ENCODE measurements at places on chromosomes 13 and 19.

DNA sequence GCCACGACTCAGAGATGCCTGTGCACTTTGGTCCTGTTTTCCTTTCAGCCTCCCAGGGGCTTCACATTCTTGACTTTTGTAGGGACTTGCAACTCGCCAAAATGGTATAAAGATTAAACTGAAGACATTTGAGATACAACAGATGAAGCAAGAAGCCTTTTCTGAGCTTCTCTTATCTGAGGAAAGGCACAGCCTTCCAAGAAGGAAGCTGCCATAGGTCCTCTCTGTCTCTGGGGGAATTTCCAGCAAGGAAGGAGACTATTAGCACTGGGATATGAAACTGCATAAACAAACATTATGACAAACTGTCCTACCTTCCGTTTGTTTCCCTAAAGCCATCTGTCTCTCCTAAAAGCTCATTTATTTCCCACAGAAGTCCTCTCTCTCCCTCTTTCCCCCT lies 39.3 kb downstream of the TGDS start:
- H3K27ac ChIP-seq = no peak overlapping the region
- no peak overlapping the region for H3K4me3 ChIP-seq
- H3K4me1 ChIP-seq = no peaks in the 10 kb centered on the region

DNA sequence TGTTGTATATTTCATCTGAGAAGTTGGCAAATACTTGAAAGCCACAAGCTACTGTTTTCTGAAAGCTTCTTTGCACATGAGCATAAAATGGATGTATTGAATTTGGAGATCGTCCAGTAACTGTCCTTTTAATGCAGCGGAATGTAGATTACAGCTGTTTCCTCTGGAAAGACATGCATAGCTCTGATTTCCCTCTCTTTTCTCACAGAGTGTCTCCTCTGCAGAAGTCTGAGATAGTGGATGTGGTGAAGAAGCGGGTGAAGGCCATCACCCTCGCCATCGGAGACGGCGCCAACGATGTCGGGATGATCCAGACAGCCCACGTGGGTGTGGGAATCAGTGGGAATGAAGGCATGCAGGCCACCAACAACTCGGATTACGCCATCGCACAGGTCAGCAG lies 283.0 kb downstream of the SHISA2 start:
- H3K4me1 ChIP-seq = peaks cover 7% of the 10 kb centered on the region
- no peak overlapping the region for H3K4me3 ChIP-seq
- no peaks in the 10 kb centered on the region for H3K36me3 ChIP-seq
- H3K27me3 ChIP-seq = no peaks in the 10 kb centered on the region

GRCh38 chr13:45007225-45007624 lies 17.9 kb downstream of the GPALPP1 start:
- no peaks in the 10 kb centered on the region for H3K27me3 ChIP-seq
- no peak for DNase-seq
- H3K4me3 ChIP-seq = no peak overlapping the region
- peaks cover 78% of the 10 kb centered on the region for H3K36me3 ChIP-seq
- no peak overlapping the region for H3K27ac ChIP-seq

GRCh38 chr19:18328340-18329034 lies 5.6 kb upstream of the LSM4 start:
- peak overlapping the region; percentile 28 for H3K27ac ChIP-seq
- DNase-seq = peak; percentile 91
- H3K27me3 ChIP-seq = no peaks in the 10 kb centered on the region
- no peaks in the 10 kb centered on the region for H3K36me3 ChIP-seq

- no peak overlapping the region for H3K4me3 ChIP-seq
- H3K27ac ChIP-seq = no peak overlapping the region
- H3K4me1 ChIP-seq = no peaks in the 10 kb centered on the region
- no peak for DNase-seq
Measured at GRCh38 chr13:74270018-74270417, 135.8 kb upstream of the KLF12 start.

DNA sequence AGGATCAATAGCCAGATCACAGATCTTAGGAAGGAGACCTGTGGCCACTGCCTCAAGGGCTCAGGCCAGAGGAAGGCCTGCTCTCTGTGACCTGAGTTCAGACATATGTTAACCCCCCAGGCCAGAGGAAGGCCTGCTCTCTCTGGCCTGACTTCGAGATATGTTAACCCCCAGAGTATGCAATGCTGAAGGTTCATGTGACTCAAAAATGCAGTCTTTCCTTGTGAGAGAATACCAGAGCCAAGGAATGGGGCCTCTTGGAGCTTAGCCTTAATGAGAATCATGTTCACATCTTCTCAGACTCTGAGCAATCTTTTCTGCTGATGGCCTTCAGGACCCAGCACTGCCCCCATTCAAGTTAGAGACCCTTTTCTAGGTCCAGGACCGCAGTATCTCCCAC lies 36.7 kb downstream of the MBNL2 start:
- peak overlapping the region; percentile 81 for H3K27ac ChIP-seq
- H3K27me3 ChIP-seq = no peaks in the 10 kb centered on the region
- 0 out of 2 replicates have a peak, but pooled peaks cover 5% of the 10 kb centered on the region for H3K36me3 ChIP-seq
- no peak overlapping the region for H3K4me3 ChIP-seq
- peaks cover 65% of the 10 kb centered on the region for H3K4me1 ChIP-seq
- DNase-seq = no peak

GRCh38 chr13:51944428-51944827 lies 66.8 kb downstream of the ATP7B start:
- no peak overlapping the region for H3K4me3 ChIP-seq
- no peaks in the 10 kb centered on the region for H3K36me3 ChIP-seq
- H3K27ac ChIP-seq = no peak overlapping the region
- no peaks in the 10 kb centered on the region for H3K4me1 ChIP-seq

GRCh38 chr19:19385896-19386869 lies 19.3 kb upstream of the GATAD2A start:
- H3K4me1 ChIP-seq = peaks cover 26% of the 10 kb centered on the region
- no peaks in the 10 kb centered on the region for H3K27me3 ChIP-seq
- H3K27ac ChIP-seq = peak overlapping the region; percentile 80
- DNase-seq = no peak
- H3K4me3 ChIP-seq = peak overlapping the region; percentile 95

All from RWPE2 (cell line).